Anterior cingulate cortex (tissue), 58 donors: ENCODE measurements at places on chromosomes 12 and 14.

GRCh38 chr14:101788016-101788635, 26.6 kb downstream of the PPP2R5C start:
- DNase-seq, result no peak

DNA sequence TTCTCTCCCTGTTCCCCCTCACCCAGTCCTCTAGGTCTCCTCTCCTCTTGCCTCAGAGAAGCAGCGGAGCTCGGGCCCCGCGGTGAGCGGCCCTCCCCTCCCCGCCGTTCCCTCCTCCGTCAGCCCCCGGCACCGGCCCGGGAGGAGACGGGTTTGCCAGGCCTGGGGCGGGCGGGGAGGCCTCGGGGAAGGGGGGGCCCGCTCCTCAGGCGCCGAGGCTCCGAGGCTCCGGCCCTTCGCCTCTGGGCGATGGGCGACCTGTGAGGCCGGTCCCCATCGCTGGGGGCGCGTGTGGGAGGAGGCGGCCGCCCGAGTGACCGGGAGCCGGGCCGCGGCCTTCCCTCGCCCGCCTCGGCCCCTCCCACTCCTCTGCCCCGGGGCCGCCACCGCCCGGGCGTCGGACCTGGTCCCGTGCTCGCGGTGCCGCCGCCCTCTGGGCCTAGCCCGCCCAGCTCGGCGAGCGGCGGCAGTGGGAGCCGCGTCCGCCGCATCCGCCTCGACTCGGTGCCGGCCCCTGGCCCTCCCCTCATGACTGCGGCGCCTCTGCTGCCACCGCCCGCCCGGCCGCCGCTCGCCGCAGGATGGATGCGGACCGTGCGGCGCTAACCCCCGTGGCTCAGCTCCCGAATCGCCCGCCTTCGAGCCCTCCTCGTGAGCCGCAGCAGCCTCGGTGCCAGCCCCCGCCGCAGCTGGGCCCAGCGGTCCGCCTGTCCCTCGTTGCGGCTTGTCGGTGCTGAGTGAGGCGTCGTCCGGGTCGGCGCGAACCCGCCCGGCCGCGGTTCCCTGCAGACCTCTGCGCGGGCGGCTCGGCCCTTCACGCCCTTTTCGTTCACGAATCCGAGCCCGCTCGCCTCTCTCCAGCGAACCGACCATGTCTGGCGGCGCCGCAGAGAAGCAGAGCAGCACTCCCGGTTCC, 574 bp downstream of the WNK1 start:
- DNase-seq, result no peak

GRCh38 chr14:103748534-103748857, 32.9 kb downstream of the ZFYVE21 start:
- DNase-seq, result no peak

- no peak for DNase-seq
Measured at GRCh38 chr12:11797317-11797913, 147.9 kb downstream of the ETV6 start.

DNA sequence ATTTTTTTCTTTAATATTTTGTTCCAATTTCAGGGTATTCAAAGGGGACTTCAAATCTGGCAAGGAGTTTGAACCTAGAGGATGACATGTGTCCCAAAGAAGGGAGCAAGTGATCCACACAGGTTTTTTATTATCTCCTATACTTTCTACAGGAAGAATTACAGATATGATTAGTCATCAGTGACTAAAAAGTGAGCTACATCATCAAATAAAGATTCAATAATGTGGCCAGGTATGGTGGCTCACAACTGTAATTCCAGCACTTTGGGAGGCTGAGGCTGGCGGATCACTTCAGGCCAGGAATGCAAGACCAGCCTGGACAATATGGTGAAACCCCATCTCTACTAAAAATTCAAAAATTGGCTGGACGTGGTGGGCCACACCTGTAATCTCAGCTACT, 24.2 kb downstream of the GLT8D2 start:
- no peak for DNase-seq

GRCh38 chr14:100816286-100816949, 9.5 kb upstream of the MEG3 start:
- no peak for DNase-seq

DNA sequence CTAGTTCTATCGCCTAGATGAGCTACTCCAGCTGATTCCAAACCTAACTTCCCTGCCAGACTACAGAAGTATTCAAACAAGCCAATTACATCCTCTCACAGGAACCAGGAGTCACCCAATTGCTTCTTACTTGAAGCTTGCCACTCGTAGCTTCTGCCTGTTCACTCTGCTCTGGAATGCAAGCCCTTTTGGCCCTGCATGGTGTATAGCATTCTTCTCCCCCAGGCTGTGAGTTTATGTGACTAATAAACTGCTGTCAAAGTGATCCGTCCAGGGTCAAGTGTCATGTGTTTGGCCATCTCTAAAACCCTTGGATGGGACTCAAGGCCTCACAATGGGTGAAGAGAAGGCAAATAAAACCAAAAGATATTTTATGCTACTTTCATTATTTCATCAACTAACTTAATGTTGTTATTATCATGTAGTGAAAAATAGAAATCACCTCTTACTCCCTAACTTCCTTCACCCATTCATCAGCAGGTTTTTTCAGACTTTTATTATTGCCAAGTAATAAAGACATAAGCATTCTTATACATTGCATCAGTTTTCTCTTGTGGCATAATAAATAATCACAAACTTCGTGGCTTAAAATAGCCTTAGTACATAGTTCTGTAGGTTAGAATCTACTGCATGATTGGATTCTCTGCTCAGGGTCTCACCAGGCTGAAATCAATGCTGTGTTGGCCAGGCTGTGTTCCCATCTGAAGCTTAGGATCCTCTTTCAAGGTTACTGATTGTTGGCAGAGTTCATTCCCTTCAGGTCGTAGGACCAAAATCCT, 1981.7 kb upstream of the FLRT2 start:
- no peak for DNase-seq
